Nephron progenitor cell (in vitro differentiated cells): ENCODE measurements at places on chromosomes 4 and X.
A peak's percentile ranks its signal among the peaks of the same experiment; 100 is the strongest.

DNA sequence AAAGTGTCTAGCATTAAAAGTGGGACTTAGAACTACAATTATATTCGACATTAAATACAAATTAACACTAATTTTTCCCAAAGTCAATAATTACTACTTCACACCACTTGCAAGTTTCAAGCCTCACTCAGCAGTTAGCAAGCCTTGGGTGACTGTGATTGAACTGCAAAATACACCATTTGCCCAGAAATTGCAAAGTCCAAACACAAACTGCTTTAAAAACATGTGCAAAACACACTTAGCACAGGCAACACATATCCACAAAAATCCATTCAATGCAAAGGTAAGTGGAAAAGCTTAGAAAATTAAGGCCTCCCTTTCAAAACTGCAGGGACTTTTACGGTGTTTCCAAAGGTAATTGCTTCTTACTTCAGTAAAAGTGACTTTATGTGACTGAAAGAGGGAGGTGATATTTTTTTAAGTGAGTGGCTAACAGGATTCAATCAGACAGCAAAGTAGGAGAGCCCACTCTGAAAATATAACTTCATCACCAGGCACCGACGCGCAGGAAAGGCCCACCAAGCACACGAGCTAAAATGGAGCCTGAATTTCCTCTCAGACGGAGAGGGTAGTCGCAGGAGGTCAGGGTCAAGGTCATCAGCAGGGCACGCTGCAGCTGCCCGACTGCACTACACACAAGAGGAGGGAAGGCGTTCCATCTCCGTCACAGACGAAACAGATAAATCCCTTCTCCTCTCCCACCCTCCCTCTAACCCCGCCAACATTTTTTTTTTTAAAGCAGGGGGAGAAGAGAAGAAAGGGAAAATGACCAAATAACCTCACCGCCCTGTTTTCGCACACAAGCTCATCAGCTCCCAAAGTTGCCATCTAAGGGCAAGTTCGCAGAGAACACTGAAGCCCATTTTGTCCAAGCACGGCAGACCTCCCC is 3.1 kb downstream of the ZNF827 start:
- peak; percentile 73 for DNase-seq

- DNase-seq: no peak
Observed at GRCh38 chr4:56892691-56893090, 15.0 kb upstream of the REST start.

DNA sequence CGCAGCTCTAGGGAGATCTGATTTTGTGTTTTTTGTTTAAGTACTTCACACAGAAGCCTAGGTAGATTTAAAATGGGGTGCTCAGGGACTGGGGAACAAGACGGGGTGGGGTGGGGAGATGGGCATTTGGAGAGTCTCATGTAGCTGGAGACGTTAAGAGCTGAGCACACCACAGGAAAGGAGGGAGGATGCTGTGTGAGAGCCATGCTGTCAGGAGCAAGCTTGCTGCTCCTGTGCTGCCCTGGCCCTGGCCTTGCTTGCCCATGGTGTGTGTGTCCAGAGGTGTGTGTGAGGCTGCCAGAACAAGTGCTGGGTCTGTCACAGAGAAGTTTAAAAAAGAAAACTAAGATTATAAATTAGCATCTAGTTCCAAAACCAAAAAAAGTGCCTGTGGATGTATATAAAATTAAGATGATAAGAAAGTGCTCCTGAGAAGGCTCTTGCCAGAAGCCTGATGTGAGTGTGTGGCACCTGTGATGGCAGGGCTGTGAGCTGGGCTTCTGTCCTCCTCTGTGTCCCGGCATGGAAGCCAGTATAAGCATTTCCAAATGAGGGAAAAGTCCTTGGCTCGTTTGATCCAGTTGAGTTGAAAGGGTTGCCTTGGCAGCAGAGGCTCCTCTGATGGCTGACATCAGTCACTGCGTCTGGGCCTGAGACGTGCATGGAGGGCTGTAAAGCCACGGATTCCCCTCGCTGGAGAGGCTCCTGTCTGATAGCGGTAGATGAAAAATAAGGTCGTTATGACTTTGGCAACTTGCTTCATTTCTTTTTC is 63.5 kb downstream of the NELFA start:
- no peak for DNase-seq

DNA sequence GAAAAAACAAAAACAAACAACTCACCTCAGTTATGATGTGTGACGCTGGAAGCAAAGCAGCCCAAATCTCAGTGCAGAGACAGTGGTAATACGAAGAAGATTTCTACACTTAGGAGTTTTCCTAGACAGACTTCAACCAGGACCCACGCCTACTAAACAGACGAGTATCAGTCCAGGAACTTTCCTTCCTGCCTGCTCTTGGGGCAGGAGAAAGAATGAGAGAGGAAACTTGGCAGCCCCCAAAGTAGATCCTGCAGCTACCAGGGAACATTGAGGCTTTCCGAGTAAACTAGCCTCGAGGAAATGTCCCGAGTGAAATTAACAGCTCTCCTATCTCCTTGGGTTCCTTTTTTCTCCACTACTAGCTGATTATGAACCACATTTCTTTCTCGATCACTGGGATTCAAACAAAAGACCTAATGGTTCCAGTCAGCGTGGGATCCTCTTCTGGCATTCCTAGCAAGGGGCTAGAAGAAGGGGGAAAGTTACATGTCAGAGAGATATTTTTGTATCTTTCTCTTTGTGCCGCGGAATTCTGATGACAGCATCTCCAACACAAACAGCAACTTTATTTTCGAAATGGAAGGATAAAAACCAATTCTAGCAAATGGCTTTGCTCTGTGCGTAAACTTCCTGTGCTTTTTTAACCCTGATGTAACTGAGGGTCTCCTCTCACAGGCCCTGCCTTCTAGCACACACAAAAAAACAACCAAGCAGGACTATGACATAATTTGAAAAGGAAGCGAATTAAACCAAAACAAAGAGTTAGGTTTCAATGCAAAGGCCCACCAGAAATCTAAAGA is 53.2 kb downstream of the PPM1K start:
- no peak for DNase-seq

DNA sequence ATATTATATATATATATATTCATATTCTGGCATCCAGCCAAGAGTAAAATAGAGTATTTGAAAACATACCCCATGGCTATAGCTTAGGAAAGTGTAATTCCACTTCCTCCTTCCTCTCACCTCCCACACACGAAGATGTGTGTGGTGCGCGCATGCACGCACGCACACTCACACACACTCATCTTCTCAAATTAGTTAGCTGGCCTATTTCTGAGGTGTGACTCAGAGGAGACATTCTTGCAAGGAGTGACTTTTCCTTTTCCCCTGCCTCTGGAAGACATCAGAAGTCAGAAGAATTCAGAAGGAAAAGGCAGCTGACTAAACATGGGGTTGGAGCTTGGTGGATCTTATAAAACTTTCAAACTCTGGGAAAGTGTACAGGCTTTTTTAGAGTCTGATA is 8.8 kb downstream of the ENPEP start:
- no peak for DNase-seq

DNA sequence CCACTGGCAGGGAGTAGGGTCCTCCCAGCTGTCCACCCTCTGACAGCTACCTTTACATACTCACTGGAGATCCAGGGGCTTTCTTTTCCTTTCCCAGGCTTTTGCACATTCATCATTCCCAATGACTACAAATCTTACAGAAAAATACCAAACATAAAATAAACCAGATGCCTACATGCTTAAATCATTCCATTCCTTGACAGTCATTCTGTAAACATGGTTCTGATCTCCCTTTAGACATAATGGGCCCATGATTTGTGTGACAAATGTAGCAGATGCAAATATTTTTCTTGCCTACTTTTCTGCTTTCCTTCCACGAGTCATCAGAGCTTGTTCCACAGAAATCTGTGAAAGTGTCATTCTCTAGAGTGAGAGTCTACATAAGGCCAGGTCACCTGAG is 207.0 kb downstream of the IDS start:
- no peak for DNase-seq

- DNase-seq: no peak
Observed at GRCh38 chr4:48102303-48102702, 31.7 kb downstream of the TXK start.

DNA sequence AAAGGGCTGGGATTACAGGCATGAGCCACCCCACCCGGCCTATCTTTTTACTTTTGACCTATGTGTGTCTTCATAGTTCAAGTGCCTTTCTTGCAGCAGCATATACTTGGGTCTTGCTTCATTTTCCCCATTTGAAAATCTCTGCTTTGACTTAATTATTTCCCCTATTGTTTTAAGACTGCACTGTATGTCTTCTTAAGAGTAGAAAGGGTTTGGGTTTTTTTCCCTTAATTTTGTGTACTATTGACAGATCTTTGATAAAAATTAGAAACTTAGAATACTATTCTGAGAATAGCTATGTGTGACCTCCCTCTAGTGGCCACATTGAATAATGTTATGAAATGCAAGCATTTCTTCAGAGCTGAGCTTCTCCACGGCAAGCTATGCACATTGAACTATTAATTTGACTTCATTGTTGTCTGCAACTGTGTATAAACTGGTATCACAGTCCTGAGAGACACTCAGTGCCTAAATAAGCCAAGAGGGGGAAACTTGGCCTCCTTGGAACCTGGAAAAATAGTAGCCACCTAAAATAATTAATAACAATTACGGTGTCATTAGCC is 8.7 kb upstream of the SLC25A4 start:
- no peak for DNase-seq

GRCh38 chr4:38639242-38639641 is 24.8 kb upstream of the KLF3 start:
- DNase-seq: no peak

GRCh38 chr4:145812919-145813318 is 125.7 kb downstream of the ZNF827 start:
- DNase-seq: no peak

- no peak for DNase-seq
Observed at GRCh38 chr4:84677093-84677492, 94.2 kb downstream of the CDS1 start.

DNA sequence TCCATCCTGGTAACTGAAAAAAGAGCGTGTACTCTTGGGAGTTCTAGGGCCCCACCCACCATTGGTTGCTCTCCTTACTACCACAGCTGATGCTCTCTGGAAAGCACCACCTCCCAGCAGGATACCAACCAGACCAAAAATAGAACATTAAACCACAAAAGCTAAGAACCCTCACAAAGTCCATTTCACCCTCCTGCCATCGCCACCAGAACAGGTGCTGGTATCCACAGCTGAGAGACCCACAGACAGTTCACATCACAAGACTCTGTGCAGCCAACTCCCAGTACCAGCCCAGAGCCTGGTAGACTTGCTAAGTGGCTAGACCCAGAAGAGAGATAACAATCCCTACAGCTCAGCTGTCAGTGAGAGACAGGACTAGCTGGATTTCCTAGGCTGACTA is 240.6 kb downstream of the PABPC4L start:
- DNase-seq: no peak

DNA sequence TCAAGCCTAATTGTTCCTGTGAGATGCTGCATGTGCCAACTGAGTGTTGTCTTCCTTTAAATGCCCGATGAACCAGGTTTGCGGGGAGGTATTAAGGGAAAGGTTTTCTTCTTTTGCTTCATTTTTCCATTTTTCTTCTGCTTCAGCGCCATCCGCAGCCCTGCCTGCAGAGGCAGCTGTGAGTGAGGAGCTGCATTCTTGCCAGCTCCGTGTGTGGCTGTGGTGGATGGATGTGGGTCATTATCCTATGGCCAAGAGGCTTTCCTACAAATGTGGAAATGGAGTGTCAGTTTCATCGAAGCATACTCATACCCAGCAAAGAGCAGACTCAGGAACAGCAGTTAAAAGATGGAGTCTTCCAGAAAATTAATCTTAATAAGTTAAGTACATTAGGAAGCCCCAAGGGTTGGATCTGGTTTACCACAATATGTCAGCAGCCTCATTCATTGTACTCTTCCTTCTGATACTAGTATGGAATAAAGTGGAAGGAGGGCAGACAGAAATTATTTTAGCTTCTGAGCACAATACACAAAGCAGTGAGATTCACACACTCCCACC is 37.6 kb downstream of the TNIP3 start:
- DNase-seq: no peak
